ENCODE measurements at places on chromosomes 6 and 20. TPM values are rescaled to one million over a fixed set of nuclear protein-coding genes. Genes with fewer than 3 reads are reported as not detected.

DNA sequence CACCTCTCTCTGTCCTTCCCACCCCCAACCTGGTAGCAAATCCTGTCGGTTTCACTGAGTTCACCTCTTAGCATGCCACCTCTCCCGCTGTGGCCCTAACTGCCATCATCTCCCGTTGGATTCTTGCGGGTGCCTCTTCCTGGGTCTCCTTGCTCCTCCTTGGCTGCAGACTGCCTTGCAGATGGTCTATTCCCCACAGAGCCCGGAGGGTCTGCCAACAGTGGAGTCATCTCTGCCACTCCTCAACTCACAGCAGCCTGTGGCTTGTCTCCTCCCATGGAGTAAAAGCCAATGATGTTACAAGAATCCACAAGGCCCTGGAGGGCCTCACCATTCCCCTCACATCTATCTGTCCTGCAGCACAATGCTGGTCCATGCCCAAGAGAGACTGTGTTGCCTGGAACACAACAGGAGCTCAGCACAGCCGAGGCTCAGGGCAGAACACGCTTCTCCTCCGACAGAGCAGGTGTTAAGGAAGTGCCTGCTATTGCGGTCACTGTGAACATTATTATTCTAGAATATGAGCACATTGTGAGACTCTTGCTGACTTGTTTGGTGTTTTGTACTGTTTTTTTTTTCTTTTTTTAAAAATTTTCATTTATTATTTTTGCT lies 241.8 kb upstream of the SULF2 start:
- no peak for DNase-seq

DNA sequence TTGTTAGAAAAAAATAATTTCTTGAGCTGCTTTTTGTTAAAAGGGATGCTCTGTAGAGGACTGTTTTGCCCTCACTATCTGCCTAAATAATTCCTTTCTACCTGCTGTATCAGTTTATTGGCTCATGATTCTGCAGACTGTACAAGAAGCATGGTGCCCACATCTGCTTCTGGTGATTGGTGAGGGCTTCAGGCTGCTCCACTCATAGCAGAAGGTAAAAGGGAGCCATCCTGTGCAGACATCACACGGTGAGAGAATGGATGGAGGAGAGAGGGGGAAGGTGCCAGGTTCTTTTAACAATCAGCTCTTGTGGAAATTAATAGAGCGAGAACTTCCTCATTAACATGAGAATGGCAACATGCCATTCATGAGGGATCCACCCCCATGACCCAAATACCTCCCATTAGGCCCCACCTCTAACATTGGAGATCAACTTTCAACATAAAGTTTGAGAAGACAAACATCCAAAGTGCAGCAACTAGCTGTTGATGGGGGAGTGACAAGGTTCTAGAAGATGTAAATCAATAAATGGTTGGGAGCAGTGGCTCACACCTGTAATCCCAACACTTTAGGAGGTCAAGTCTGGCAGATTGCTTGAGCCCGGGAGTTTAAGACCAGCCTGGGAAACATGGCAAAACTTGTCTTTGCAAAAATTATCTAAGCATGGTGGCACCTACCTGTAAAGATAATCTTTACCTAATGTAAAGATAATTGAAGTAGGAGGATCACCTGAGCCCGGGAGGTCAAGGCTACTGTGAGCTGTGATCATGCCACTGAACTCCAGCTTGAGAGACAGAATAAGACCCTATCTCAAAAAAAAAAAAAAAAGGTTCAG lies 15.7 kb upstream of the AHCY start:
- DNase-seq: no peak

GRCh38 chr6:36906539-36907325 lies 21.0 kb downstream of the C6orf89 start:
- DNase-seq: no peak

DNA sequence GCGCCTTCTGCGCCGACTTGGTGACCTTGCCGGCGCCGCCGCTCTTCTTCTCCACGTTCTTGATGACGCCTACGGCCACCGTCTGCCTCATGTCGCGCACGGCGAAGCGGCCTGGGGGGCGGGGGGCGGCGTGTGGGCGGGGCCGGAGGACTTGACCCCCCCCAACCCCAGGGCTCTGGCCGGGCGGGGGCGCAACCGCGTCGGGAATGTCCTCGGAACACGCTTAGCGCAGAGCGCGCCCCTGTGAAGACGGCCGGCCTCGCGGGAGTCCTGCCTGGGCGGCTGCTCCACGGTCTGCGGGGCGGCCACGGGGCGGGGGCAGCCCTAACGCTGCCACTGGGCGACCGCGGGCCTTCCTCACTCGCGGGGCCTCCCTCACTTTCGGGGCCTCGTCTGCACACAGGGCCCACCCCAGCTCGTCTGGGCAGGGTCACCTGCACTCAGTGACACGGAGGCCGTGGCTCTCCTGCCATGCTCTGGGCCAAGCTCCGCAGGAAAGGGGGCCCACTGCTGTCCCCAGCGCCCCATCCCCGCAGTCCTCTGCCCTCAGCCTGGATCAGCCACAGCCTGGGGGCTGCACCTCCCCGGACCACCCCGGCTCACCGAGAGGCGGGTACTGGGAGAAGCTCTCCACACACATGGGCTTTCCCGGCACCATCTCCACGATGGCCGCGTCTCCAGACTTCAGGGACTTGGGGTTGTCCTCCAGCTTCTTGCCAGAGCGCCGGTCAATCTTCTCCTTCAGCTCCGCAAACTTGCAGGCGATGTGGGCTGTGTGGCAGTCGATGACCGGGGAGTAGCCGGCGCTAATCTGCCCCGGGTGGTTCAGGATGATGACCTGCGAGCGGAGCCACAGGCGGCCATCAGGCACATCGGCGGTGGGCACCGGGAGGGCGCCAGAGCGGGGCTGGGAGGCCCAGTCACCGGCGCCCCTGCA lies 10.3 kb downstream of the EEF1A2 start:
- no peak for DNase-seq

- DNase-seq: no peak
These were observed 11.3 kb downstream of the TFAP2A start for GRCh38 chr6:10403385-10404106.

- no peak for DNase-seq
These were observed 10.3 kb downstream of the BPIFA1 start for GRCh38 chr20:33246077-33246476.

DNA sequence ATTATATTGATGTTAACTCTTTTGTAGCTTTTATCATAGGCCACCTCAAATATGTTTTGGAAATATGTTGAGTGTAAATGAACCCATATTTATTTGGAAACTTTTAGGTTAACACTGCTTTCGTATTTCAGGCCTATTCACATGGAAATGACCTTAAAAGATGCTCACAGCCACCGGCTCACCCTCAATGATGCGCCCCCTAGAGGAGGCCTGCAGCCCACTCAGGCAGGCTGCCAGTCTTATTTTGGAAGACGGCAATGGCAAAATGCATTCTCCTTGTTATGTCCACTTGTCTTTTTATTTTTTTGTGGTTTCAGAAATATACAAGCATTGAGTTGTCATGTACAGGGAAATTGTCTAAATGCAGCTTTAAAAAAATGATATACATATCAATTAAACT lies 869.7 kb downstream of the PHF3 start:
- DNase-seq: no peak

DNA sequence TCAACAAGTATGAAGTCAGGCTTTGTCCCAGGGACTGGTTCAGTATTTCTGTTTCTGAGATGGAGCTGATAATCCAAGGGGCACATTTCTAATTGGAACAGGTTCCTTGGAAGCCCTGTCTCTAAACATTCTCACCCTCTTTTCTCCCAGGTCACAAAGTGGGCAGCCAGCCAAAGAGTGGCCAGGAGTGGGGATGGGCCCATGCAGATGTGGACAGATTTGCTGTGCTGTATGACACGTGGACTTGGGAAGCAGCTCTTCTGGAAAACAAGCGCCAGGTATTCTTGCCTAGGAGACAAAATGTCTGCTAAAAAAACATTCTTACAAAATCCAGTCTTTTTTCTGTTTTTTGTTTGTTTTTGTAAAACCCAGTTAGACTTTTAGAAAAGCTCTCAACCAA lies 140.2 kb downstream of the CD164 start:
- no peak for DNase-seq

DNA sequence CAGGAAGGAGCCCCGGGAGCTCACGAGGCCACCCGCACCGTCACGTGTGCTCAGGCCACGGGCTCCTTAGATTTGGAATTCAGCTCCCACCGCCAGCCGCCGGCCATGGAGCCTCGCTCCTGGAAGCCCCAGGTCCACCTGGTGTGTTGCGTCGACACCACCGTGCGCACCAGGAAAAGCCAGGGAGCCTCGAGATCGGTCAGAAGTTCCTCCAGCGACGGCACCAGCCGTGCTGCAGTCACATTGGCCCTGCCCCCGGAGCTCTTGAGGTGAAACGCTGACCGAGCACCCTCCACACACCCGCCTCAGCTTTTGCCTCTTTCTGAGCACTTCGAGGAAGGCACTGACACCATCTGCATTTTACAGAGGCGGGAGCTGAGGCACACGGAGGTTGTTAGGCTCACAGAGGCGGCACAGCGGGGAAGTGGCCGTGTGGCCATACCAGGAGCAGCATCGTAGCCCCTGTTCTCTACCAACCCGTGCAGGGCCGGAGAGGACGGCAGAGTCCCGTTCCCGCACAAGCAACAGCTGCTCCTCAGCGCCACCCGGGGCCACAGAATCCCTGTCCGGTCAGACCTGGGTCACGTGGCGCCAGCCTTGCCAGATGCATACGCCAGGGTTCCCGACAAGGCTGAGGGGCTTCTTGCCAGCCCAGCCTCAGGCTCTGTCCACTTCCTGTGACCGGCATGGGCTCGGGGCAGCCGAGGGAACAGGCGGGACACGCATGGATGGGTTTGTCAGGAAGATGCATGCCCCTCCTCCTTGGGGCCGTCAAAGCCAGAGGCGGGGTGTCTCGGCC lies 7.6 kb downstream of the NKAIN4 start:
- no peak for DNase-seq

GRCh38 chr6:111061508-111061907 lies 25.8 kb upstream of the SLC16A10 start:
- DNase-seq: no peak

GRCh38 chr6:25629198-25629576 lies 22.8 kb upstream of the SCGN start:
- no peak for DNase-seq

The MCCD1 gene
- total RNA-seq: not detected

The BLOC1S5 gene
- total RNA-seq: 33.7 TPM

The LINC00237 gene
- not detected for total RNA-seq

The COL12A1 gene
- total RNA-seq: 470 TPM

The SLC22A1 gene
- total RNA-seq: 0.53 TPM

The ENPP5 gene
- 5.2 TPM for total RNA-seq

All from urinary bladder (tissue), 4 donors.